ENCODE measurements at places on chromosomes 5 and 9.

DNA sequence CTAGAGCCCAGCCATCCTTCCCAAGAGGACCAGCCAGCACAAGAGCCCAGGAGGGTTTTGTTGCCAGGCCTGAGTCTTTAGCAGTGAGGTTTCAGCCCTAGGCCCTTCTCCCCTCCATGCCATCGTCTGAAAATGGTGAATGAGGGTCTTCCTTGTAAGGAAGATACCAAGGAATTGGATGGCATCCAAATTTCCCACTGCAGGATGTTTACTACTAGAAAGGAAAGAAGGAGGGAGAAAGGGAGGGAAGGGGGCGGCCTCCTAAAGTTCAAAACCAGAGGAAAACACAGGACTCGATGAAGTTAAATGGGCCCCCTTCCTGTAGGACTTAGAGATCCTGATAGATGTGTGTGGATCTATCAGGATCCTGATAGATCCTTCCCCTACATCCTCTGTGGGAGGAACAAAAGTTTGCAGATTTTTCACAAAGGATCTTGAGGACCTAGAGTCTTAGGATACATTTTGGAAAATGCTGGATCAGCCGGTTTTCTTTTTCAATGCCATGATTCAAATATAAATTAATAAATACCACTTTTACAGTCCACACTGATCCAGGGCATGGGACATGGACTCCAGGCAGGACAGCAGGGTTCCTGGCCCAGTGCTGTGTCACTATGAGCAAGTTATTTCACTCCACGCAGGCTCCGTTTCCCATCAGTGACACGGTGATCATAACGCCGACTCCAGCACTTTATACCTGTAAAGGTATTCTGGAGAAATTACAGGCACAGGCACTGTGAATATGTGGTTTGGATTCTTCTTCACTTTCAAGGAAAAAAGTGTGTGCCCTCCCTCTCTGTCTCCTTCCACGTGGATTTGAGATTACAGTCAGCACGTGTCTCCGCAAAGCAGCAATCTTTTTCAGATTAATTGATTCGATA lies 40.9 kb downstream of the C5orf15 start:
- DNase-seq: no peak

DNA sequence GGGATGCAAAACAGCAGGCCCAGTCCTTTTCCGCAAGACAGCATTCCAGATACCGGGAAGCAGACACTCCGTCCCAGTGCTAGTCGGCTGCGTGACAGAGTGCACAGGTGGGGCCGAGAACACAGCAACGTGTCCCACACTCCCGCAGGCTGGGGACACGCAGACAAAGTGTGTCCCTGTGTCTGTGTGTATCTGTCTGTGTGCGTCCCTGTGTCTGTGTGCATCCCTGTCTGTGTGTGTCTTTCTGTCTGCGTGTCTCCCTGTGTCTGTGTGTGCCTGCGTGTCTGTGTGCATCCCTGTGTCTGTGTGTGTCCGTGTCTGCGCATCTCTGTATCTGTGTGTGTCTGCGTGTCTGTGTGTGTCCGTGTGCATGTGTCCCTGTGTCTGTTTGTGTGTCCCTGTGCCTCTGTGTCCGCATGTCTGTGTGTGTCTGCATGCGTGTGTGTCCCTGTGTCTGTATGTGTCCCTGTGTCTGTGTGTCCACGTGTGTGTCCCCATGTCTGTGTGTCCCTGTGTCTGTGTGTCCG lies 137.0 kb downstream of the MRPL36 start:
- no peak for DNase-seq

DNA sequence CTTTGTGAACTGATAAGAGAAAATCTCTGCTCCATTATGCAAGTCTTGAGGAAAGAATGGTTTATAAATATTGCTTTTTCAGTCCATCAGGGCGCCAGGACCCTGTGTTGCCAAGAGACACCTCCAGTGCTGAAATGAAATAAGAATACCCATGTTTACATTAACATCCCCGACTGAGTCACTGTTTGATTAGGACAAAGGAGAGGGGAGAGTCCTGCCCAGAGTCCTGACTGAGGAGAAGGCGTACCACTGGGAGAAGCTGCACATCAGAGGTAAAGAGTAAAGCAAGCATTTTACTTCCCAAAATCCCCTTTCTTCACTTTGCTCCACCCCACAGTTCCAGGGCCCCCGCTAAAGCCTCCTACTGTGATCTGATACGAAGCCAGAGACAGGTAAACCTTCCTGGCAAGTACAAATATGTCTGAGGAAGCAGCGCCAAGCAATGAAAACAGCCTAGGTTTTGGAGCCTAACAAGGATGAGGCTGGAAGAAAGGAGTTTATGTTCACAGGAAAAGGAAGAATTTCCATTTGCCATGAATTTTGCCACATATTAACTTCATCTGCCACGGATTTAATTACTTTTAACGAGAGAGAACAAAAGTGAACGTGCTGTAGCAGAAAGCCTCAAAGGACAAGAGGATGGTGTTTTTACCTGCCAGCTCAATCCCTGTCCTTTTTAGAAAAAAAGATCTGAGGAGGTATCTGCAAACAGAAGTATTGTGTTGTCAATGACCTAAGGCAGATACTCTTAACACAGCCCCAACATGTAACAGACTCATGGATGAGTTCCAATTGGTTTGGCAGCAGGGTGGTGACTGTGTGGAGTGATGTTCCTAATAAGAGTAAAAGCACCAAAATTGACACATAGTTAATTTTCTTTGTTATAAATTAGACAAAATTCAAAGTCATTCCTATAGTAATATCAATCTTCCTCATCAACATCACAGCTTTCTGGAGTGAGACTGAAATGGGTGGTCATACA lies 209.4 kb upstream of the TLE4 start:
- no peak for DNase-seq

DNA sequence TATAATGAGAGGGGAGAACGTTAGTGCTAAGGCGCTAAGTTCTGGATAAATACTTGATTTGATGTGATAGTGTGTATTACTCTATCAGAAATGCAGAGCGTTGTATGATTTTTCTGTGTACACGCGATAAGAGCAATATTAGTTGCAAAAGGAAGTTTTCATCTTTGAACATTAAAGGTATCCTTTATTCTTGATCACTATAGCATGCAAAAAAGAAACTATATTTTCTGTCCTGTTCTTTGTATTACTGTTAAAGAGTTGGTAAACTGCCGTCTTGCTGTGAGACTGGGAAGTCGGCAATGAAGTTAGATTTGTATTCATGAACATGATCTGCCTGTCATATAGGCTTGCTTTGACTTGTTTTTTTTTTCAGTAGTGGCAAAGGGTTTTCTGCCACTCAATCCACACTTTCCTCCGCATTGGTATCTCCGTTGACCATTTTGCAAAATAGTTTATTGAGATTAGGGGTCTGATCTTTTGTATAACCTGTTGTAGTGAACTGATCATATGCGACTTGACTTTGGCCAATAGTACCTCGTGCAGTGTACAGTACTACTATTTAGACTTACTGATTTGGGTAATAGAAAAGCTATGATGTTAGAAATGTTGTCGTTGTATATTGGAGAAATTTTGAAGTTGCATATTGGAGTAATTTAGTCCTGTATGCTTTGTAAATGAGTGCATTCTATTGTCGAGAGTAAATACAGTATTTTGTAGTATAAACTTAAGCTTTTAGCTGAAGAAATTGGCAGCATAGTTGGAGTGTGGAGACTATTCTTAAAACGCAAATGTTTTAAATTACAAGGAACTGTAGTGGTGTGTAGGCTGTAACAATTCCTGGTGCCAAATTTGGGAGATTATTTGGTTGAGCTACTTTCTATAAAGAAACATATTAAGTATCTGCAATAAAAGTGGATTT lies 1.7 kb downstream of the DENND4C start:
- no peak for DNase-seq

DNA sequence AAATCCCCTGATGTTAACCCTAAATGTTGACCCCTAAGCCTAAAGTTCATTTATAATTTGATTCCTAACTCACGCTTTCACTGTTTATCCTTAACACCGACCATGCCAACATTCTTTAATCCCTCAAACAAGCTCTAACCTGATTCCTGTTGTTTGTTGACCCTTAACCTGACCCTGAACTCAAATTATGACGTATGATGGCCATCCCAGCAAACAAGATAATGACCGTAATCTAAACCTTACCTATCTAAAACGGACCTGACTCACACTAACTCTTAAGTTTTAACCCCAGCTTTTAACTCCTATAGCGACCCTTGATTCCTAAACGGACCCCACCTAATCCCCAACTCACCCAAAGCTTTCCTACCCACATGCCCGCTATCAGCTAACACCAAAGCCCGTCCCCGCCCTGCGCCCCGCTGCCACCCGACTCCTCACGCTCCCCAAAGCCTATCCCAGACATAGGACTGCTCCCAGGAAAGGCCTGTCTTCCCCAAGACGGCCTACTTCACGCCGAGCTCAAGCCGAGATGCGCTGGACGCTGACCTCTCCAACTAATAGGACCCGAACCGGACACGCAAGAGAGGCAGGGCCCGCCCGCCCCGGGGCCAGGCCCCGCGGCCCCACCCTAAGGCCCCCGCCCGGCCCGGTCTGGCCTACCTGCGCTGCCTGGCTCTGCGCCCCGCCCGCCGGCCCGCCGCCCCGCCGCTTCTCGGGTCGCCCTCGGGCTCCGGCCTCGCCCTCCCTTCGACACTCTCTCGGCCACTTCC lies 395 bp downstream of the TLN1 start:
- DNase-seq: peak; percentile 20

DNA sequence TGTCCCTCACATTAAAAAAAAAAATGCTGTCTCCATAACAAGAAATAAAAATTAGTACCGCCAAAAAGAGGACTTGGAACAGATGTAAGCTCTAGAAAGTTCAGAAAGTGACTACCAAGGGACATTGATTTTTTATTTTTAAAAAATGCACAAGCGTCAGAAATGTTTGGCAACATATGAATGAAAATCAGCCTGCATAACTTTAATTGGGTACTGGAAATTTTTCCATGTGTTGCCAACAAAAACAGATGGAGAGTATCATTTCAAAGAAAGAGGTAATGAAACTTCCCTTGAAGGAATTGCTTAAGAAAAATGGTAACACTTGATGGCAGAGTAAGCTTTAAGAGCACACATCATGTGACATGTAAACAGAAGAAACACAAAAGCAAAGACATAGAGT lies 47.2 kb downstream of the OR2K2 start:
- DNase-seq: no peak

DNA sequence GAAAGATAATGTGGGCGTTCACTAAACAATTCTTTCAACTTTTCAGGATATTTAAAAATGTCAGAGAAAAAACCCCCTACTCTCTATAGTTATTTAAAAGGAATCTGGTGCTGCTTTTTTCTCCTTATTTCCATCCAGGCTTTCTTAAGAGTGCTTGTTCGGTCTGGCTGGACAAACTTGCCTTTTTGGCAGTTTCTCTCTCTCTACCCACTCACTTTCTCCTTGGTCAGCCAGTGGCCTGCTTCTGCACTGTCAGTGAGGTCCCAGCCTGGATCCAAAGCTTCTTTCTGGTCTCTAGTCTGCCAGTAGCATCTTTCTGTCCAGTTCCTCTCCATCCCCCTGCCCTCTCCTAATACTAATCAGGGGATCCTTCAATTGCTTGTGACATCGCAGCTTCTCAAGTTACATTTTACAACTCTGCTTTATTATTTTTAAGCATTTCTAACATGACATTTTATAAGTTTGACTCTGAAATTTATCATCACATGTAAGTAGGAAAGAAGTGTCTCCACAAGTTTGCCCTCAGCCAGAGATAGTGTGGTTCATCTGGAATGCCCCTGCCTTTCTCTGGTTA lies 50.4 kb downstream of the PIK3R1 start:
- no peak for DNase-seq

- DNase-seq: no peak
These were observed 73.9 kb downstream of the PBX3 start for GRCh38 chr9:125821078-125821477.

- no peak for DNase-seq
These were observed 341.6 kb downstream of the ZNF608 start for GRCh38 chr5:124404796-124405195.

DNA sequence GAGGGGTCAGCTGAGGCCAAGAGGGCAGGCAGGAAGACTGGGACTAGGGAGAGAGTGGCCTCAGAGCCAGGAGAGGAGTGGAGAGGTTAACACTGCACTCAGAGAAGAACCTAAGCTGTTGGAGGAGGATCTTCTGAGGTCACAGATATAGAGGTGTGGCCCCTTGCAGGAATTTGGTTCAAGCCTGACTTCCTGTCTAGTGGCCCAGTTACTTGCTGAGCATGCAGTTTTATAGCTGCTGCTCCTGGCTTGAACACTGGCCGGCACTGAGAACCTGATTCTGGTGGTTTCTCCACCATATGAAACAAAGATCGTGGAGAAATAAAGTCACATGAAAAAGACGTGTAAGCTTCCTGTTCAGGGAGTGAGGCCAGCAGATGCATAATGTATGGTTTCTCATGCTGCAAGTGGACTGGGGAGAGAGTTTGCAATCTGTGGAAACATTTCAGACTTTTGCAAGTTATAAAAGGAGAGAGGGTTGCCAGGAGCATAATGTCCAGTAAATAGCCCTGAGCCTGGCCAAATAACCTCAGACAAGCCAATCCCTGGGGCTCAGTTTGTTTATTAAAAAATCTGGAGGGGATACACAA lies 82.6 kb downstream of the GALNT10 start:
- no peak for DNase-seq

GRCh38 chr5:35003018-35003957 lies 44.5 kb downstream of the AGXT2 start:
- DNase-seq: peak; percentile 38

- no peak for DNase-seq
These were observed 3.3 kb upstream of the SLC6A3 start for GRCh38 chr5:1448511-1449011.

DNA sequence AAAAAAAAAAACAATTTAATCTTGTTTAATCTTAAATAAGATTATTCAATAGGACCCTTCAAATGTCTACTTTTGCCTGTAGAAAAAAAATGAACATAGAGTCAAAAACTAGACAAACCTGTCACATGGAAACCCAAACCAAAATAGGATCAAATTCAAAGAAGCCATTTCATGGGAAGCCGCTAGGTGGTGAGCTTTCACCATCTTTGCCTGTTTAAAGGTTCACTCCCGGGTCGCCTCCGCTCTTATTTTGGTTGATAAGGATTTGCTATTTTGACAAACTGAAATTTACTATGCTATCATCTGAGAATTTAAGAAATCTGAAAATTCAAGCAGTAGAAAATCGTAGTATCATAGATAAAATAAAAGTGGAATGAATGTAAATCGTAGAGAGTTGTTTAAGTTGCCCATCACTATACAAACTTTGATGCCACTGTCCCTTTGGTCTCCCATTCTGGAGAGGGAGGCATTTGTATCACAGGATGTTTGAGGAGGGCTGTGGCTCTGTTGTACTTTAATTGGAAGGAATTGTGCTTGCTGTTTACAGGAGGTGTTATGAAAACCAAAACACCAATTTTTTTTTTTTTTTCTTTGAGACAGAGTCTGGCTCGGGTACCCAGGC lies 43.5 kb upstream of the DNAH5 start:
- DNase-seq: no peak

DNA sequence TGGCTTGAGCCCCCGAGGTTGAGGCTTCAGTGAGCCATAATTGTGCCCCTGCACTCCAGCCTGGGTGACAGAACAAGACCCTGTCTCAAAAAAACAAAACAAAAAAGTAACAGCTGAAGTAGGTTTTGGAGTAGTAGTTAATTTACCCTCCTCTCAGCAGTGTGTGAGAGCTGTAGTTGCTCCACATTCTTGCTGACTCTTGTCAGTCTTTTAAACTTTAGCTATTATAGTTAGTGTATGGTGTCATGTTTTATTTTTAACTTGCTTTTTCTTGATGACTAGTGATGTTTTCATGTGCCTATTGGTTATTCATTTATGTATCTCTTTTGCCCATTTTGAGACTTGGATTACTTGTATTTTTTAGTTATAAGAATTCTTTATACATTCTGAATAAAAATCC lies 52.9 kb upstream of the DHFR start:
- DNase-seq: no peak

Data from renal cortex interstitium (tissue), 15 donors.